ENCODE measurements at places on chromosomes 2 and 18.

GRCh38 chr2:222900354-222900753 is 39.5 kb downstream of the ACSL3 start:
- DNase-seq = no peak

GRCh38 chr18:75114231-75114764 is 94.6 kb downstream of the PTGR3 start:
- DNase-seq = no peak

DNA sequence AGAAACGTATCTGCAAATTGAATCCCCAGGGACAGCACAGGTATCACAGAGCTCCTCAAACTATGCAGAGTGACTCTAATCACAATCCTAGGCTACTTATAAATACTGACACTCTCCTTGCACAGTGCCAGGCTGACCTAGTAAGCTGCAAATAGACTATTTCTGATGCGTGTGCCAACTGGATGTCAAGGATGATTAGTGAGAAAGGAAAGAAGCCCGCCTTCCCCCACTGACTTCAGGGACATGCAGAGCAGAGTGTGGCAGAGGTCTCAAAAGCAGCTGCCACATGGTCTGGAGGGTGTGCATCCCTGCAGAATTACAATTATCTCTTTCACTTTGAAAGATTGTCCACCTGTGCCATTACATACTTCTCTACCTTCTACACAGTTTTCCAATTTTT is 235.6 kb downstream of the CPS1 start:
- DNase-seq = no peak

- DNase-seq = no peak
Observed at GRCh38 chr2:28949617-28950305, 31.3 kb upstream of the TOGARAM2 start.

- no peak for DNase-seq
Observed at GRCh38 chr2:188969236-188969635, 4.9 kb upstream of the COL3A1 start.

- DNase-seq = no peak
Observed at GRCh38 chr2:17578466-17578928, 38.0 kb downstream of the VSNL1 start.

DNA sequence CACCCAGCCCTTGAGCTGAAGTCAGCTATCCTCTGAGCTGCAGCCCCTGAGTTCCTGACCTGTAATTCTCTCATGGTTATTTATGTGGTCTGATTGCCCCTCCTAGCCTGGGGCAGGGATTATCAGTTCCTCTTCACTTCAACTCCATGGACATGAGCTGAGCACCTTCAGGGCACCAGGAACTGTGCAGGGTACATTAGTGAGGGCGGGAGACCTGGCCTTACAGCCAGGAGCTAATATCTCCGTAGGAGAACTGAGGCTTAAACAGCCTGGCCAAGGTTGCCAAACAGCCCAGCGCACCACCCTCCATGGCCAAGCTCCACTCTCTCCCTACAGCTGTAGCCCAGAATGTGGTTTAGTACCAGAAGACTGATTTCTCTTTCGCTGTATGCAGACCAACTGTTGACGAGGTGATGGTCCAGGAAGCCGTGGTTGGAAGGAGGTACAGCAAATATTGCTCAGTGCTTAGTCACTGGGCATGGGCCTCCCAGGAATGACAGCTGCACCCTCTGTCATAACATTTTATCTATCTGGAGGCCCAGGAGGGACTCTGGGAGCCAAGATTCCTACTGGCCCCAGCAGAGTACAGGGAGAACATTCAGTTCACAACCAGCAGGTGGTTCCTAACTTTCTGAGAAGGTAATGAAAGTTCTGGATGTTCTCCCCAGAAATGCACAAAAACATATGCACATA is 228.7 kb upstream of the SIX2 start:
- peak; percentile 47 for DNase-seq

GRCh38 chr2:97816411-97816810 is 103.0 kb downstream of the ZAP70 start:
- no peak for DNase-seq

- no peak for DNase-seq
Observed at GRCh38 chr18:56739731-56740130, 88.6 kb downstream of the WDR7 start.

DNA sequence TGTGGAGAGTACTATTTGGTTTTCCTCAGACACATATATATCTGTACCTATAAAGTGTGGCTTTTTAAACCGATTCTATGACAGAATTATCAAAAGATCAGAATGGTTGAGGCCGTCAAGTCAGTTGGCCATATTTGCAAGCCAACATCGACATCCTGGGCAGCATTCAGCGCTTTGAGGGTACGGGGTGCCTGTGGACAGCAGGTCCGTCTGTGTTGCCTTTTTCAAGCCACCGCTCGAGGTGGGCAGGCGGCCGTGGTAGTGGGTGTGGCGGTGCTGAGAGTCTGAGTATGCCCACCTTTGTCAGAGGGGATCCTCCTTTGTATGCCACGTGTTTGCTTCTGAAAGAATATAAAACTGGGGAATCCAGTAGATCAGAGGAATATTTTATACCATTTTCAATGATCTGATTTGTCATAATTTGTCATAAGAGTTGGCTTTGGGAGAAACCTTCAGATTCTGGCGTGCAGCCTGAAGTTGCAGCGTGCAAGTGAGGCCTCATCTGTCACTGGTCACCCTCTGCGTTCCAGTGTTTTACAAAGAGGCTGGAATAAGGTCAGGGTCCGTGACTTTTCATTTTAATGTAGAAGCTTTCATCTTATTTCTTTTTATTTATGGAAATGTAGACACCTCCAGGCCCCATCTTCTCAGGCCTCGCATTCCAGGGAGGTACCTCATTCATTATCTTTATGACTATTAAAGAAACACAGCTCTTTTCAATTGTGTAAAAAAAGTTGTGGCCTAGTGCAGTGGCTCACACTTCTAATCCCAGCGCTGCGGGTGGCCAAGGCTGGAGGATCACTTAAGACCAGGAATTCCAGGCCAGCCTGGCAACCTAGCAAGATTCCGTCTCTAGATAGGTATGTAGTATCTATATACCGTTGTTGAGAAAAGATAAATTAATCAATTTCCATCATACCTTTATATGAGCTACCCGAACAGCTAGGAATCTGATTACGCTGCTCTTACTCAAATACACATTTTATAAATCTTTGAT is 37.8 kb upstream of the RBM44 start:
- DNase-seq = no peak

DNA sequence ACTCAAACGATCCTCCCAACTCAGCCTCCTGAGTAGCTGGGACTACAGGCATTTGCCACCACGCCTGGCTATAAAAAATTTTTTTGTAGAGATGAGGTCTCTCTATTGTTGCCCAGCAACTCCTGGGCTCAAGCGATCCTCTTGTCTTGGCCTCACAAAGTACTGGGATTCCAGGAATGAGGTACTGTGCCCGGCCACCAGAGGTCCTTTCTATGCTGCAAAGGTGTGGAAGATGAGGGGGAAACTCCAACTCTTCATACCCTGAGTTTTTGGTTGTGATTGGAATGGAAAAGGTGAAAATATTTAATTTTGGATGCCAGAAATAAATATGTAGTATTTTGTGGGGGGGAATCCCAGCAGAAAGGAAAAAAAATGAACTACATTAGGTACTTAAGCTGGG is 36.0 kb downstream of the MRPL33 start:
- no peak for DNase-seq

DNA sequence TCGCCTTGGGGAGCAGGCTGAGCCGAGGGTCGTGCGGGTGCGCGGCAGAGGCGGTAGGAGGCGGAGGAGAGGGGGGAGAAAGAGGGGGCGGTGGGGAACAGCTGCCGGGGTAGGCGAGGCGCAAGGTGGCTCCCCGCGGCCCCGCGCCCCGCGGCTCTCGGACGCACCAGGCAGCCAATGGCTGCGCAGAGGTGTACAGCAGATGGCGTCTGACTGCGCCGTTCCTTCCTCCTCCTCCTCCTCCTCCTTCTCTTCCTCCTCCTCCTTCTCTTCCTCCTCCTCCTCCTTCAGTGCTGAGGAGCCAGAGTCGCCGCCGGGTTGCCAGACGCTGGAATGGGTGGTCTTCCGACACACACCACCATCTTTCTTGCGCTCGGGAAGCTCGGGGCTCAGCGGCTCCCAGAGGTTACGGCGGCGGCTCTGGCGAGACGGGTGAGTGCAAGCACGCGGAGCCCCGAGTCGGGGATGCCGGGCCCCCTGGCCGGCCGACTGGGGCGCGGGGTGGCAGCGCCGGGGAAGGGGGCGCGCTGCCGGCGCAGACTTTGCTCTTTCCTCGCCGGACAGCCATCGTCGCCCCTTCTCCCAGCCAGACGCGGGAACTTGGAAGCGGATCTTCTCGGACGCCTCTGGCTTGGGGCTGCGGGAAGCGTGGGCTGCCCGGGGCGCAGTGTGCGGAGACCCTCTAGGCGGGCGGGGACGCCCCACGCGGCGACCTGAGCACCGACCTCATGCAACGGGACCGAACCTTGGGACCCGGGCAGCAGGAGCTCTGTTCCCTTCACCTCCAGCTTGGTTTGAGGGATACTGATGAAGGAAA is at the start of gene THSD7B:
THSD7B (plus strand) TSS at position 290 of the 817 bp plus-strand sequence. CDS start 116,634 bp downstream, outside the sequence.
- DNase-seq = no peak

Measured in Right ventricle myocardium superior (tissue), 1 donor.